Hematopoietic multipotent progenitor cell (in vitro differentiated cells): ENCODE measurements at places on chromosomes 7 and 10. TPM values are rescaled to one million over a fixed set of nuclear protein-coding genes. Genes with fewer than 3 reads are reported as not detected.

The COBL gene
- 0.27 TPM for total RNA-seq

The ANKRD26 gene
- total RNA-seq: 2.4 TPM

The CHST3 gene
- under 0.01 TPM for total RNA-seq

DNA sequence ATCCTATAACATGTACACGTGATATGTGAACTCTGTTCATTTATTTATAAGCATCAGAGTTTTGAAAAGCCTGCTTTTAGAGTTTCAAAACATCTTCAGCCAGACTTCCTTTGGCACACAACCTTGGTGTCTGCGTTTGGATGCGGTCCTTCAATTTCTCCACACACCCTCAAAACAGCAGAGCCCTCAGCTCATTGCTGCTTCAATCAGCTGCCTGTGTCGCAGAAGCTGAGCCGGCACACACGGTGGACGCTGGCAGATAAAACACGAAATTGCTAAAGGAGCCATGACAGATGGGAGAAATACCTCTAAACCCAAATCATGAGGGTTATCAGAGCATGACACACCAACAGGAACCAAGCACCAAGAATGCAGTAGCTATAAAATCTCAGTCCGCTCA, 396.4 kb upstream of the AKR1E2 start:
- DNase-seq: no peak

GRCh38 chr10:70268376-70268775, 15.4 kb downstream of the NPFFR1 start:
- DNase-seq: no peak
